Activated CD4-positive, alpha-beta T cell treated with anti-CD3 and anti-CD28 coated beads for 1 hour (primary cell): ENCODE measurements at places on chromosomes 6 and 20.

DNA sequence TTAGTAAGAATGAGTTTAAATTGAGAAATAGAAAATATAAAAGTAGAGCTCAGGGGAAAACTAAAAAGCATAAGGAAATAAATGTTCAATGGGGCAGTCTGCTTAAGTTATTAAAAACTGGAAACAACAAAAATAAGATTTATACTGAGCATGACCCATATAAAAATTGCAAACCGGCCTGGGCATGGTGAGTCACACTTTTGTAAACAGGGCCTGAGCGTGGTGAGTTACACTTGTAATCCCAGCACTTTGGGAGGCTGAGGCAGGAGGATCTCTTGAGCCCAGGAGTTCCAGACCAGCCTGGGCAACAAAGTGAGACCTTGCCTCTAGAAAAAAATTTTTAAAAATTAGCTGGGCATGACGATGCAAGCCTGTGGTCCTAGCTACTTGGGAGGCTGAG is 74.6 kb downstream of the TMEM244 start:
- no peak for DNase-seq

- no peak for DNase-seq
Measured at GRCh38 chr6:134515986-134516385, 198.1 kb upstream of the SGK1 start.

DNA sequence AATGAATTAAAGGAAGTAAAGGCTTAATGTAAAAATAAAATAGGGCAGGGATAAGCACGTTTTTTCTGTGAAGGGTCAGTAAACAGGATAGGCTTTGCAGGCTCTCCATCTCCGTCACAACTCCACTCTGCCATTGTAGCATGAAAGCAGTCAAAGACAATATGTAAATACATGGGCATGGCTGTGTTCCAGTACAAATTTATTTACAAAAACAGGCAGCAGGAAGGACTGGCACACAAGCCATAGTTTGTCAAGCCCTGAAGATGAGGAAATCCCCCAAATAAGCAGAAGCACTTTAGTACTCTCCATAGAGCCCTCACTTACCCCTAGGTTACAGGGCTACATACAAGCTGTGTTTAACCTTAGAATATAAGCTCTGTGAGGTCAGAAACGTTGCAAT is 8.9 kb upstream of the FBXO9 start:
- DNase-seq, result no peak

DNA sequence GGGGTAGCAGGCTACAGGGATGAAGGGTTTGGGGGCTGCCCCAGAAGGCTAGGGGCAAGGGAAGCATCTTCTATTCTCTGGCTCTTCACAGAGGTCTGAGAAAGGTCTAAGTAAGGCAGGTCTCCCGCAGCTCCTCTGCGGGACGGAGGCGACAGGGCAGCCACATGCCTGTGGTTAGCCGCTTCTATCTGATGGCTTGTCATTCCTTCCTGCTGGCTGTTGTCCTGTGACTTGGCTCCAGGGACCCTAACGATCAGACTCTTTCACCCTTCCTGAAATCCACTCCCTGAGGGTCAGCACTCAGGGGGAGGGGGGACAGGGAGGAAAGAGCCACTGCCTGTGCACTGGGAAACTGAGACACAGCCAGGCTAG is 673 bp downstream of the CST7 start:
- DNase-seq, result no peak

DNA sequence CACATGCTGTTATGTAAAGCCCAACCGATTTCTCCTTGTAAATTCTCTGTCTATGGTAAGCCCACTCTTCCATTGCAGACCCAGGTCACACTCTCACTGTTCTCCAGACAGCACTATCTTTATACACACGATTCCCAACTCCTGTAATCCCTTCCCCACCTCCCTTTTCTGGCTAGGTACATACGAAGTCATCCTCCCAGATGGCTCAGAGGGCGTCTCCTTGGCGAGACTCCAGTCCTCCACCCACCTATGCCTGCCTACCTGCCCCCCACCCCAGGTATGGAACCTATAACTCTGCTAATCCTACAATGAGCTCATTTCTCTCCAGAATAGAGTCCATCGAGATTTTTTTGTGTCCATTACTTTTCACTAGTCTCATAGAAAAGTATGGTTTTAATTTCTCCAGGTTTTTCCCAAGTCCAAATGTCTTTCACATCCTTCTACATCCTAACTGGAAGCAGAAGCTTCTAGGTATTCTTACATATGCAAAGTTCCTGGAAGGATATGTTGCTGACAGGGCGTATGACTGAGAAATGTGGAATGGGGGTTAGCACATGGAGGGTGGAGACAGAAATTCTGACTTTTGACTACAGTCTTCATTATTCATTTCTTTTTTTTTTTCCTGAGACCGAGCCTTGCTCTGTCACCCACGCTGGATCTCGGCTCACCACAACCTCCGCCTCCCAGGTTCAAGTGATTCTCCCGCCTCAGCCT is 22.8 kb downstream of the SCML4 start:
- no peak for DNase-seq

DNA sequence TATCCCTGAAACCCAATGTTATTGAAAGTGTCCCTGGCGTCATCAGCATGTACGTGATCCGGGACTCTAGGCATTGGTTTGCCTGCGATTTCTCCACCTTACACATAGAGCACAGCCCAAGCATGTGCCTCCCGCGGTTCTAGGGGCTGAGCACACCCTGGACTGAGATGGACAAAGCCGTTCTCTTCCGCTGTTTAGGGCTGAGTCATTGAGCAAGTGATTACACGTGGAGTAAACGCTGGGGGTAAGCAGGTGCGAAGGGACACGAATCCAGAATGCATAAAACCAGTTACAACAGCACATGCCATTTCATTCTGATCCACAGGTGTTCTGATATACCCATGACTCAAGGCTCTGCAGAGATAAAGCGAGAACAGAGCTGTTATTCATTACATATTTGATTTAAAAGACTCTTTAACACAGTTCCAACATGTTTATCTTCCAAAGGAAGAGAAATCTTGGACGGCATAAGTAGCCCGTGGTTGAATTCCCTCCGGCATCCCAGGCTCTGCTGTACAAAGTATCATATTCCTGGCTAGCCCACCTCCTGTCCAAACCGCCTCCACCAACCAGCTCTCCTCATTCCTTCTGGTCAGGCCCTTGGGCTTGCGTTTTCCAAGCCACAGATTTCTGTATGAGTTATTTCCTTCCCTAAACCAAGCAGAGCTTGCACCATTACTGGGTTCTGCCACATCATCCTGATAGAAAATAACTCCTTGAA is 36.1 kb upstream of the THBS2 start:
- DNase-seq, result no peak

DNA sequence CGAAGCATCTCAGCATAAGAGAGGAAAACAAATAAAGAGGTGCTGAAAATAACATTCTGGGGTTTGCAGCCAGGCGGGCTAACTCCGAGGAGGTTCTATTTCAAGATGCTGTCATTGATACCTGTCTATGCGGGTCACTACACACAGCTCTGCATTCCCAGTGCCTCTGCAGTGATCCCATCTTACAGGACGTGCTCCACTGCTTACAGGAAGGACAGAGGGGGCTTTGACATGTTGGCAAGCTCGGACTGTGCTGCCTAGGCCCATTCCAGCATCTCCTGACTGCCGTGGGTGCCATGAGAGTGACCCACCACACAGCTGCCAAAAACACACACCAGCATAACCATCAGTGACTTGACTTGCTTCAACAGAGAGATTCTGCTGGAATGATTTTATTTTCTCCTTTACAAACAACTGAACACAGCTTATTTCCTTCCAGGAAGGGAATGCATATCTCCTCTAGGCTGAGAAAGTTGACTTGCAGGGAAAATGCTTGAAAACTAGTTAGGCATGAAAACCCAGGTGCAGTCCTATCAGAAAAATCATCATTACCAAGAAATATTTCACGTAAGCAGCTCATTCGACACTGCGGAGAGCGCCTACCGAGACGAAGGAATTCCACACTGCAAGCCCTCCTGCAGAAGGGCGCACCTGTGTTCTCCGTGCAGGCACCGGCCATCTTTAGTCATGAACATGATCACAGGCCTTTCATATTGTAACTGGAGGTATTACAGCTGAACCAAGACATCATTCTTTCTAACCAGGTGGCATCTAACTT is 62.5 kb downstream of the RAMACL start:
- no peak for DNase-seq

- no peak for DNase-seq
Measured at GRCh38 chr6:46302176-46302575, 131.4 kb upstream of the ENPP5 start.

GRCh38 chr20:63168861-63169260 is 47.1 kb downstream of the YTHDF1 start:
- DNase-seq, result no peak

- DNase-seq, result no peak
Measured at GRCh38 chr6:152380351-152380767, 256.8 kb downstream of the SYNE1 start.

DNA sequence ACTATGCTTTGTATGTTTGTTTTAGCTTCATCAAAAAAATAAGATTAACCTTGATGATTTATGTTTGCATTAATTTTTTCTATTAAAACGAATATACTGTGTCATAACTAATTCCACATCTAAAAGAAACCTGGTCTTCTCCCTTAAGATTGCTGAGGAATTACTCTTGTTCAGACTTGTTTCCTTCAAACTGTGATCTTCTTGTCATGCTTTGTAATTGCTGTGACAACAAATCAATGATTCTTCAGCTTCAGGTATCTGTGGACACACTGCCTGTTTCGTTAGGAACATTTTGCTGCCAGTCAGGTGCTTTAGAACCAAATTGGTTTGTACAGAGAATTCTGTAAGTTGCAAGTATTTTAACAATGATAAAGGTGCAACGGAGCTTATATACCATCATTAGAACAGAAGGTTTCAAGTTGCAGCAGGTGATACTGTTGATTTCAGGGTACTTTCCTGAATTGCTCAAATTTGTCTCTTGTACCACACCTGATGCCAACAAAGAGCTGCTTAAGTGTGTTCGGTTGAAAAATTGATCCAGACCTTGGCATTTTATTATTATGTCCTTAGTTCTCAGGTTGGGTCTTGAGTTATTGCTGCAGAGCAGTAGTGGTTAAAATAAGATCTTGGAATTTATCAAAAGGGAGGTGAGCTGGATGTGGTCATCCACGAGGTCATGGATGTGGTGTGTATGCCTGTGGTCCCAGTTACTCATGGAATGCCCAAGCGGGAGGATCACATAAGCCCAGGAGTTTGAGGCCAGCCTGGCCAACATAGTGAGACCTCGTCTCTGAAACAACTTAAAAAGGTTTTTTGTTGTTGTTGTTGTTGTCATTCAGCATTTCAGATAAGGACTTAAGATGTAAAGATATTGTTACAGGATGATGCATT is 19.5 kb downstream of the SYTL3 start:
- no peak for DNase-seq

GRCh38 chr6:164108869-164109769 is 694.6 kb downstream of the QKI start:
- DNase-seq, result no peak

- DNase-seq, result no peak
Measured at GRCh38 chr20:57133926-57134650, 132.4 kb downstream of the BMP7 start.

DNA sequence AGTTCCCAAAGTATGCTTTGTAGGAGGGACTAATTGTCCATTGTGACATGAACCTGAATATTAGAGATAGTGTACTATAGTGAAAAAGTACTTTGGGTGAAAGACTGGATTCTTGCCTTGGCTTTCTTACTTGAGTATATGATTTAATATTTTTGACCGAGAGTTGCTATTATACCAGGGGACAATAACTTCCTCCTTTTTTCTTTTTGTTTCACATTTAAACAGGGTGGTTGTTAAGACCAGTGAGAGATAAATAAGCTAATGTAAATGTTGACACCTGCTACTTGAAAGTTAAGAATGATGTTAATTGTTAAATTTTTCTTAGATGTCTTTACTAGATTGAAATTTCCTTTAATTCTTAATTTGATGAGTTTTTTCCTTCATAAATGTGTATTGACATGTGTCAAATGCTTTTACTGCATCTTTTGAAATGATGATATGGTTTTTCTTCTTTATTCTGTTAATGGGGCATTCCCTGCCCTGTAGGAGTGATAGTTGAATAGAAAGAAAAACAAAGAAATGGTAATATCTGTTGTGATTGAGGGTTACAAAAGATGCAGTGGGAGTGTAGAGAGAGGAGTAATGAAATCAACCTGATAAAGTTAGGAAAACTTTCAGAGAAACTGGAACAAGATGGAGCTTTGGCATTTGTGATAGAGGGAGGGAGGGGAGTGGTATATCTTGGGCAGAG is 48.4 kb downstream of the ZFAND3 start:
- no peak for DNase-seq

DNA sequence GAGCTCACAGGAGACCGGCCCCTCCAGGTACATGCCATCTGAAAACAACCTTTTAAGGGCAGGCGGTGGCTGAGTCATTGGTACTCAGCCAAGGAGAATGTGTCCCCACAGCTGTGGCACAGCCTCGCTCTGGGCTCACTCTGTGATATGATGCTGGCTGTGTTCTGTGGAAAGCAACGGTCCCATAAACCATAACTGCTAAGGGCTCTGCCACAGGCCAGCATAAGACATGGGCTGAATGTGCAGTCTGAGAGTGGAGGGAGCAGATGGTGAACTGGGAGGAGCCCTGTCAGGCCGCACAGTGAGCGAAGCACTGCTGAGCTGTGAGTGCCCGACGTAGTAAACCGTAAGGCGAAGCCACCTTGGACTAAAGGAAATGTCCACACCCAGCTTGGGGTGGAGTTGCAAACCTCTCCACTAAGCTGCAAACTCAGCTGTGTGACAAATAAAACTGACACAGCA is 375.8 kb downstream of the THBS2 start:
- no peak for DNase-seq

DNA sequence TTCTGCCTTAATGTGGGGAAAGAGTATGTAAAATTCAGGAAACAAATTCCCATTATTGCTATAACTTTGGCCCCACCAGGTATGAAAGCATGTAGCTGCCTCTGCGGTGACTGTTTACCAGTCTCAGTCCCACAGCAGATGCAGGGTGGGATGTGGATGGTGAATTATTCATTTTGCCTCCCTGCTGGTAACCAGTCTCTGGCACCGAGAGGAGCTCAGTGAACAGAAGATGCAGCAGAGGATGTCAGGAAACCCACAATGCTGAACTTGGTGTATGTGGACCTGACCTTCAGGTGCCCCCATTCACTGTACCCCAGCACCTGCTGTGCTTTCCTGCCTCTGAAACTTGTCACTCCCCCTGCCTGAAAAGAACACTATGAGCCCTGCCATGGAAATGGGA is 8.8 kb upstream of the METTL24 start:
- DNase-seq, result no peak

DNA sequence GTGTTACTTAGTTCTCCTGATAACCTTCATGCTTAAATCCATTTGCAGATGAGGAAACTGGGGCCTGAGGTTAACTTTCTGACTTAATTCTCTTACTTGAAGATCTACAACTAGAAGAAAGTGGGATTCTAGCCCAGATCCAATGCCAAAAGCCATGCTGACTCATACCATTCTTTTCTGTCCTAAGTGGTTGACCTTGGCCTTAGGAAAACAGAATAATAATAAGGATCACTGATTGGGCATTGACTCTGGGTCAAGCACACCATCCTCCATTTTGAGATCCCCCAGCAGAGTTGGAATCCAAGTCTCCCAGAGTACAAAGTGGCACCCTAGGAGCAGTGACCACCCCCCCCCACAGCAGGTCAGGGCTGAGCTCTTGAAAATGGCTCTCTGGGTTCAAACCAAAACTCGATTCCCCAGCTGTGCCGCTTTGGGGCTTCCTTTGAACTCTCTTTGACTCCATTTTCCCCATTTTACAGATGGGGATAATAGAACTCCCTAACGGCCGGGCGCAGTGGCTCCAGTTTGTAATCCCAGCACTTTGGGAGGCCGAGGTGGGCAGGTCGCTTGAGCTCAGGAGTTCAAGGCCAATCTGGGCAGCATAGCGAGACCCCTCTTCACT is 12.8 kb upstream of the ZNF217 start:
- DNase-seq, result no peak
